ENCODE measurements at places on chromosomes 16 and 17. TPM values are rescaled to one million over a fixed set of nuclear protein-coding genes. Genes with fewer than 3 reads are reported as not detected.

KRTAP16-1 gene
- total RNA-seq, result not detected

C17orf50 gene
- not detected for total RNA-seq

FAM117A gene
- total RNA-seq, result 4.3 TPM

GNG13 gene
- not detected for total RNA-seq

ITGA2B gene
- total RNA-seq, result not detected

GINS2 gene
- 2.4 TPM for total RNA-seq

CA7 gene
- total RNA-seq, result not detected

HLF gene
- total RNA-seq, result 0.24 TPM

Data from tracheal epithelial cell (primary cell).